ENCODE measurements at places on chromosomes 7 and 10.

GRCh38 chr10:94617389-94617944 is 66.1 kb upstream of the CYP2C18 start:
- no peak for DNase-seq

- DNase-seq, result peak; percentile 98
These were observed 64.8 kb downstream of the ITGB8 start for GRCh38 chr7:20395511-20395910.

DNA sequence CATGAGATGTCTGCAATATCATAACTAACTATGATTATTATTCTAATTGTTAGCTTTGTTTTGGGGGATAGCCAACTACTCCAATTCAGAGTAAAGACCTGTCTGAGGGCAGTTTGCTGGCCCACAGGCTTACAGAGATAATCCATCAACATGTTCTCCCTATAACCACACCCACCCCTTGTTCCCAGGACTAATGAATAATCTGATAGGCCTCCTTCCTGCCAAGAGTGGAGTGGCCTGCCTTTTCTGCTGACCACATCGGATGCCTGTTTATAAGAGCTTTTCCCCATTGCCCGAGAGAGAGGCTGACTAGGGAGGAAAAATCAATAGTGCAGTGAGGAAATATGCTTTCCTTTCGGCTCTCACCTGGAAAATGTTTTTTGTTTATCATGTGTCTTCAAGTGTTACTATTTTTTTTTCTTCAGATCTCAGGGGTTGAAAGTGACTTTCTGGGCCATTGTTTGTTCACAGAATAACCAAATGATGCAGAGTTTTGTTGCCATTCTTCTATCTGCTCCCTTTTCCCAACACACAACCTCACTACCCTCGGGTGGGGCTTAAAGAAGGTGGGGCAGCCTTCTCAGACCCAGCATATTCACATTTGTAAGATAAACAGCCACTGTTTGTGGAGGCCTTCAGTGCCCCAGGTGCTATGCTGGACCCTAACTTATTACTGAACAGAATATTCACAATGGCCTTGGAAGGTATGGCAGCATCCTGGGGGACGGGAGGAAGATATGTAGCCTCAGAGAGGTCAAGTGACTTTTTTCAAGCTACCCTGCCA is 38.4 kb downstream of the PLPP4 start:
- no peak for DNase-seq

DNA sequence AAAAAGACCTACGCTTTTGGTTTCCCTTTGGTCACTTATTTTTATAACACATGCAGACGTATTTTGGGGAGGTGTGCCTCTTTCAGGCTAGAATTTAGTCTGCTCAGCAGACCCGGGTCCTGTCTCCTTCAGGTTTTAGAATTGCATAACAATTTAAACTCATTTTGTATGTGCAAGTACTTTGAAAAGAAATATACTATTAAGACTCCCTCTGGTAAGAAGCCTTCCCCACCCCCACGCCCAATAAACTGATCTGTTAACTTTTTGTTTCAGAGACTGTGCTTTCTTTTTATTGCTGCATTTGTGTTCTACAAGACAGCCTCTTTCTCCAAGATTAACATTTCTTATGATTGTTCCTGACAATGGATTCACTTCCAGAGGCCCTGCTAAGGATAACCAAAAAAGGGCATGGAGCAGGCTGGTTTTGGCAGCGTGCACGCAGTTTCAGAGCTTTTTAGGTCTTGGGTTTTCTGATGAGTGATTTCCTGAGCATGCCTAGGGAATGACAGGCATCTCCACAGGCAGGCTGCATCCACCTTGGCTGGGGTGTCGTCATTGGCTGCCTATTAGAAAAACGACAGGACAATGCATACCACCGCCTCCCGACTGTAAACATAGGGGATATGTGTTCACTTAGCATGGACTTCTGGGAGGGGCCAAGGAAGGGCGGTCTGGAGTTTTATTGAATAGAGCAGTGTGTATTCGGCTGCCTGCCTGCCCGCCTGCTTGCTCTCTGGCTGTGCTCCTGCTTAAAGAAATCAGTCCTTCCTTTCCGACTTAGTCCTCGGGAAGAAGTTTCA is at the start of gene CALD1:
TSS of gene CALD1 (plus strand) at position 694 of the 800 bp plus-strand sequence. CDS start 88,100 bp downstream, outside the sequence.
- peak; percentile 22 for DNase-seq

- DNase-seq, result no peak
These were observed 132.2 kb downstream of the ZNF365 start for GRCh38 chr10:62506371-62506770.

- no peak for DNase-seq
These were observed 26.2 kb upstream of the SLC29A3 start for GRCh38 chr10:71292624-71293445.

DNA sequence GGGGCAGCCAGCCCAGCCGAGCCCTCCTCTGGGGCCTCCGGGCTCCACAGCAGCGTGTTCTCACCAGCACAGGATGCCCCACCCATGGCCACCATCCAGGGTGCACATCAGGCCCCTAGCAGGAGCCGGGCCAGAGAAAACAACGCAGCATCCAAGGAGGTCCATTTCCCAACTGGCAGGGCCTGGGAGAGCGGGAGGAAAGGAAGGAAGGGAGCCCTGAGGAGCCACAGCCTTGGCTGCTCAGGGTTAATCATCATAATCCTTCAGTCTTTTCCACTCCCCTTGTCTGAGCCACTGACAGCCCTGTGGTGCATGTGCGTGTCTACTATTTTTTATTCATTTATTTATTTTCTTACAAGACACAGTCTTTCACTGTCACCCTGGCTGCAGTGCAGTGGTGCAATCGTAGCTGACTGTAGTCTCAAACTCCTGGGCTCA is 3.6 kb downstream of the PLAC9 start:
- DNase-seq, result no peak

DNA sequence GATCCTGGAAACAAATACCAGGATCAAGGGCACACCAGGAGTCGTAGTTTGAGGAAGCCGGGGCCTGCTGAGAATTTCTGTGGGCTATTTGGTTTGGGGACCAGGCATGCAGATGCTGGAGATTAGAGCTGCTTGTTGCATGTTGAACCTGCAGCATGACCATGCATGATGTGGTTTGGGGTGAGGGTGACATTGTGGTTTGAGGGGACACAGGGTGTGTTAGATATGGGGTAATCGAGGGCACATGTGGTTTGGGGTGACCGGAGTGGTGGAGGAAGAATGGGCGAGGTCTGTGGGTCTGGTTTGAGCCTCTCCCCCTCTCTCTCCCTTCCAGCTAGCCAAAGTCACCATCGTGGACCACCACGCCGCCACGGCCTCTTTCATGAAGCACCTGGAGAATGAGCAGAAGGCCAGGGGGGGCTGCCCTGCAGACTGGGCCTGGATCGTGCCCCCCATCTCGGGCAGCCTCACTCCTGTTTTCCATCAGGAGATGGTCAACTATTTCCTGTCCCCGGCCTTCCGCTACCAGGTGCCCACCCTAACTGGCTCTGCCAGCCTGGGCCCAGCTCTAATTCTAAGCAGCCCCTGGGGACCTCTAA is 10.2 kb downstream of the NOS3 start:
- no peak for DNase-seq

- DNase-seq, result peak; percentile 88
These were observed 6.5 kb downstream of the DUSP5 start for GRCh38 chr10:110504111-110504735.

DNA sequence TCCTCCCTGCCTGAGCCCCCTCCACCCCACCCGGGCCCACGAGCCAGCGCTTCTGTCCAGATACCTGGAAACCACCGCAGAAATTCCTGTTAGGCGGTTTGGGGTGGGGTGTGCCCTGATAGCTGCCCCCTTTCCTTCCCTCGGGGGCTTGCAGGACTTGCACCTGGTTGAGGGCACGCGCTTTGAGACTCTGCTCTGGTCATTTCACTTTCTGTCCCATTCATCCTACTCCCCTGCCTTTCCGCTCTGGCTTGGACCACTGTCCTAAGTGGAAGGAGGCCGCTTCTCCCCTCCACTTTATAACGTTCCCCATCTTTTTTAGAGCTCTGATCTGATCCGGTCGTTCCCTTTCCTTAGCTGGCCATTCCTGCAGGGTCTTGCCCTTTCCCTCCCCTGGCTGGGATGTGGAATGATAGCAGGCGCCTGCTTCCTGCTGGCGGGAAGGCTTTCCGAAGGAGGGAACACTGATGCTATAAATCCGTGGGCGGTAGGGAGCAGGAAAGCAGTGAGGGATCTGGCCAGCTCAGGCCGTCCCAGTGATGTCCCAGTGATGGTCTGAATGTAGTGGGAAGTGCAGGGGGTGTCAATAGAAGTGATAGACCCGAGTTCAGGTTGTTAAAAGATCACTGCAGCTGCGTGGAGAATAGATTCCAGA is 852 bp upstream of the PRKAR1B start:
- DNase-seq, result no peak

DNA sequence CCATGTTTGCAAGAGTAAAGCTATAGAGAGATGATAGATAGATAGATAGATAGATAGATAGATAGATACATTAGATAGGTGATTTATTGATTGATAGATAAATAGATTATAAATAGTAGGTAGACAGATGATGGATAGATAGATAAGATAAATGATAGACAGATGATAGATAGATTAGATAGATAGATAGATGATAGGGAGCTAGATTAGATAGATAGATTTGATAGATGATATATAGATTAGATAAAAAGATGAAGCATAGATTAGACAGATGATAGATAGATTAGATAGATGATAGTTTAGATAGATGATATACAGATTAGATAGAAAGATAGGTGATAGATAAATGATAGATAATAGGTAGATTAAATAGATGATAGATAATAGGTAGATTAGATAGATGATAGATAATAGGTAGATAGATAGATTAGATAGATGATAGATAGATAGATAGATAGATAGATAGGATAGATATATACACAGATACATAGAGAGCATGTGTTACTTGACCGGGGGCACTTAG is 243.3 kb upstream of the FOXK1 start:
- DNase-seq, result no peak

- DNase-seq, result no peak
These were observed 14.0 kb downstream of the AKR1B1 start for GRCh38 chr7:134444961-134445315.

GRCh38 chr10:74088722-74089121 is 61.9 kb downstream of the AP3M1 start:
- no peak for DNase-seq

GRCh38 chr10:18721067-18721466 is 61.8 kb downstream of the ARL5B start:
- DNase-seq, result no peak

GRCh38 chr10:42428534-42428933 is 209.8 kb downstream of the ZNF33B start:
- DNase-seq, result peak; percentile 12

DNA sequence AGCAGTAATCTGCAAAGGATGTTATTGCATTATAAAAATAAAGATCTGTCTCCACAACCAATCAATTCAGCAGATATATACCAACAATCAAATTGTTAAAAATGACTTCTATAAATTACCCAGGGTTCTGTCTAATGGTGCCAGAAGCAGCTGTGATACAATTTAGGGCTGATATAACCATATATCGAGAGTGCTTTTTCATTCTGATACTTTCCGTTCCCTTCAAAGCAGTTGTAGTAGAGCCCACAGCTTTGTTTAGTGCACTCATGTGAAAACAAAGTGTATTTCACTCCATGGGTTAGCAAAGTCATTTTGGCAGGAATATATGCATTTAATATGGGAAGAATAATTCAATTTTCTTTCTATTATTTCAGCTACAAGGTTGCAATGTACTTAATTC is 83.1 kb upstream of the CHCHD3 start:
- DNase-seq, result no peak

GRCh38 chr7:149764481-149765398 is 8.6 kb downstream of the ZNF467 start:
- no peak for DNase-seq

- no peak for DNase-seq
These were observed 132.6 kb upstream of the RSU1 start for GRCh38 chr10:16949816-16950215.

GRCh38 chr7:122803323-122803722 is 82.9 kb downstream of the CADPS2 start:
- DNase-seq, result peak; percentile 58

- no peak for DNase-seq
These were observed 96.4 kb downstream of the ARHGAP12 start for GRCh38 chr10:31832261-31832660.

DNA sequence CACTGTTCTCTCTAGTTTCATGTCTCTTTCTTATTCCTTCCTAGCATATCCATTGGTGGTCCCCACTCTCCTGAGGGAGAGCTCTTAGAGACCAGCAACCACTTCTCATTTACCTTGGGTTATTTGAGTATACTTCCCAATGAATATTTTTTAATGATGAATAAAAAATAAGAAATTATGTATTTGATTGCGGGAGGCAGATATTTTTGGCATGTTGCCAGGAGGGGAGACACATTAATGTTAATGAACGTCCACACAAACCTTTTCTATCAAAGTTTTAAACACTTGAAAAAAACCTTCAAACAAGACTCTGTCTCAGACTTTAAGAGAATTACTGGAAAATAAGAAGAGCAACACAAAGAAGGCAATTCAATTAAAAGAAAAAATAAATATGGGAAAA is 260.6 kb upstream of the MAGI2 start:
- DNase-seq, result no peak

DNA sequence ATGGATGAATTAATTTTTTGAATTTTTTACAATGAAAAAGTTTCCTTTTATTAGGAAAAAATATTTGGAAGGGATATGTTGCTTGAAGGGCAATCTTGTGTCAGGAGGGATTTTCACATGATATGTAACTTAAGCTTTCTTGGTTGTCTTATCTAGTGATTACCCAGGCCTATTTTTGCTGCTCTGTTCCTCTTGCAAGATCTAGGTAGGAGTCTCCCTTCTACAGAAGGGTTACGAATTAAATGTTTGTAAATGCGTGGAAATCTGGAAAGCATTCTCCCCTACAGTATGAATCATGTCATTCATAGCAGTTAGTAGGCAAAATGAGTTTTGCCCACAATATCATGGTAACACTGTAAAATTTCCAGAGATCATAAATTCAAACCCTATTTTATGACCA is 57.7 kb upstream of the CDK14 start:
- no peak for DNase-seq

DNA sequence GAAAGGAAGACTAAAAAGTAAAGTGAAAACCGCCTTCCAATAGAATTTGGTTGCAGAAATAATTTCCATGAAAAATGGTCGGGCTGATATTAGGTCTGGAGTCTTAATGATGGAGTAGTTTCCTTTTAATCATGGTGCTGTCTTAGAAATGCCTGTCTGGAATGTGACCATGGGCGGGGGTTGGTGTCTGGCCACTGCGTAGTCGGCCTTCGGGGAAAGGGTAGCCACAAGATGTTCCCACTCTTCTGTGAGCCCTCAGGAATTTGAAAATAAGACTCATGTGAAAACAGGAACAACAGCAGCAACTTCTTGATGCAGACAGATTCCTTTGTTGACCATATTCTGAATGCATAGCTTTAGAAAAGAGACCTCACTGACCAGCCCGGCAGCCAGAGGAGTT is 176.8 kb downstream of the KIAA1217 start:
- DNase-seq, result no peak

DNA sequence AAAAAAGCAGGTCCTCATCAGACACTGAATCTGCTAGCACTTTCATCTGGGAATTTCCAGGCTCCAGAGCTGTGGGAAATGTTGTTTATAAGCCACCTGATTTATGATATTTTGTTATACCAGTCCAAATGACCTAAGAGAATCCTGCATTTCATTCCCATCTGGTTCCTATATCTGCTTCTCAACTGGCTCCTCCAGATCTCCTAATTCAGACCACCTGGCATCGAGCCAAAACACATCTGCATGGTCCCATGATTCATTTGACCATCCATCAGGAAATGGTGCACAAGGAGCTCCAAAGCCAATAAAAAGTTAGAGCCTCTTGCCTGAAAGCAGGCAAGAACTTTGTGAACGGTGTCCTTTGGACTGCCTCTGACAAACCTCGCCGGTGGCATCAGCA is 108.9 kb downstream of the IPMK start:
- no peak for DNase-seq

- no peak for DNase-seq
These were observed 7.3 kb downstream of the SMARCD3 start for GRCh38 chr7:151240942-151241754.

- DNase-seq, result no peak
These were observed 238.1 kb upstream of the AOAH start for GRCh38 chr7:36962367-36962766.
